ENCODE measurements at places on chromosomes 2 and 18. TPM values are rescaled to one million over a fixed set of nuclear protein-coding genes. Genes with fewer than 3 reads are reported as not detected.

The DUSP2 gene
- 111 TPM for total RNA-seq

The SERPINB5 gene
- total RNA-seq = 0.31 TPM

- H3K27me3 ChIP-seq = no peaks in the 10 kb centered on the region
- DNase-seq = no peak
- H3K4me1 ChIP-seq = no peaks in the 10 kb centered on the region
Observed at GRCh38 chr2:29747786-29748470, 173.5 kb downstream of the ALK start.

The REEP1 gene
- 3.8 TPM for total RNA-seq

The CHCHD5 gene
- 26.3 TPM for total RNA-seq

- no peaks in the 10 kb centered on the region for H3K4me1 ChIP-seq
- no peak overlapping the region for H3K4me3 ChIP-seq
- no peak overlapping the region for H3K27ac ChIP-seq
- no peaks in the 10 kb centered on the region for H3K27me3 ChIP-seq
Observed at GRCh38 chr18:57220930-57221483, 74.1 kb downstream of the BOD1L2 start.

The NBEAL1 gene
- total RNA-seq = 31.5 TPM

The ACTR2 gene
- total RNA-seq = 113 TPM

The ZNF516 gene
- total RNA-seq = 44.9 TPM

DNA sequence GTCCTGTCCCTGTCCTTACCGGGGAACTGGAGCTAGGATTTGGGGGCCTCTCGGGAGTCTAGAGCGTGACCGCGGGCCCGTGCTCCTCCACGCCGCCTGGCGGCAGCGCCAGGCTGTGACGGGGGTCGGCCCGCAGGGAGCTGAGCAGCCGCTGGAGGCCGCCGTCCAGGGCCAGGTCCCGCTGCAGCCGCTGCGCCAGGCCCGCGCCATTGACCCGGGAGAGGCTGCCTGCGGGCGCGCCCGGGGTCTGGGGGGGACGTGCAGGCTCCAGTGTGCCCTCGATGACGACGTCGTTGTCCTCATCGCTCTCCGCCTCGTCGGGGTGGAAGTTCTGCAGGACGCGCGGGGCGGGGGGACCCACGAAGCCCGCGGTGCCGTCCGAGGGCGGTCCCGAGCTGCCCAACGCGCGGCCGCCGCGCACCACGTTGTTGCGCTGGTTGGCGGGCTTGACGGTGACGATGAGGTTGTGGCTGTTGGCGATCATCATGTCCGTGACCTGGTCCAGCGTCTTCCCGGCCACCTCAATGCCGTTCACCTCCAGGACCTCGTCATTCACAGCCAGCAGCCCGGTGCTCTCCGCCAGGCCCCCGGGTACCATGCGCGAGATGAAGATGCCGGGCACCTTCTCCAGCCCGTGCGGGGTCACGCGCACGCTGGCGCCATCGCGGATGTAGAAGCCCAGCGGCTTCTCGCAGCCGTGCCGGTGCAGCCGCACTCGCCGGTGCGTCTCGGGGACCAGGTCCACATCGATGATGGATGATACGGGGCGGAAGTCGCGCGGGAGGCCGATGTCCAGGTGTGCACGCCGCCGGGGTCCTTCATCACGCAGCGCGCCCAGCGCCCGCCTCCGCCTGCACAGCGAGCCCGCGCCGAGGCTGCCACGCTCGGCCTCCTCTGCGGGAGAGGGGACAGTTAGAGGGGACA lies 50.9 kb downstream of the ADNP2 start:
- no peaks in the 10 kb centered on the region for H3K4me1 ChIP-seq
- H3K4me3 ChIP-seq = no peak overlapping the region
- H3K36me3 ChIP-seq = no peaks in the 10 kb centered on the region
- H3K27me3 ChIP-seq = no peaks in the 10 kb centered on the region

GRCh38 chr2:37874470-37874869 lies 50.6 kb upstream of the RMDN2 start:
- peaks cover 5% of the 10 kb centered on the region for H3K4me1 ChIP-seq
- H3K27ac ChIP-seq = no peak overlapping the region
- no peaks in the 10 kb centered on the region for H3K27me3 ChIP-seq

GRCh38 chr18:7152440-7152839 lies 34.8 kb upstream of the LAMA1 start:
- no peak overlapping the region for H3K27ac ChIP-seq
- H3K4me1 ChIP-seq = no peaks in the 10 kb centered on the region
- no peak for DNase-seq
- H3K27me3 ChIP-seq = no peaks in the 10 kb centered on the region
- H3K36me3 ChIP-seq = no peaks in the 10 kb centered on the region
- H3K4me3 ChIP-seq = no peak overlapping the region

- H3K27me3 ChIP-seq = no peaks in the 10 kb centered on the region
- peaks cover 2% of the 10 kb centered on the region for H3K4me1 ChIP-seq
- no peaks in the 10 kb centered on the region for H3K36me3 ChIP-seq
- no peak overlapping the region for H3K27ac ChIP-seq
- no peak for DNase-seq
Observed at GRCh38 chr2:55952415-55952814, 28.8 kb upstream of the EFEMP1 start.

GRCh38 chr2:35293261-35293660 lies 1062.3 kb upstream of the CRIM1 start:
- H3K4me1 ChIP-seq = no peaks in the 10 kb centered on the region
- no peak for DNase-seq
- no peaks in the 10 kb centered on the region for H3K27me3 ChIP-seq
- no peak overlapping the region for H3K27ac ChIP-seq
- H3K36me3 ChIP-seq = no peaks in the 10 kb centered on the region
- no peak overlapping the region for H3K4me3 ChIP-seq

Measured in ovary (tissue), 10 donors.